Cerebellum (tissue), 4 donors: ENCODE measurements at places on chromosomes 12 and 14. TPM values are rescaled to one million over a fixed set of nuclear protein-coding genes. Genes with fewer than 3 reads are reported as not detected.
A peak's percentile ranks its signal among the peaks of the same experiment; 100 is the strongest.

GRCh38 chr12:54749191-54749818 lies 101.1 kb upstream of the DCD start:
- DNase-seq: peak; percentile 20

GRCh38 chr12:67705394-67706370 lies 57.1 kb downstream of the DYRK2 start:
- no peak for DNase-seq

- DNase-seq: no peak
Measured at GRCh38 chr14:92884410-92884809, 38.5 kb upstream of the CHGA start.

KRT2 gene
- 0.18 TPM for total RNA-seq

PHC1 gene
- total RNA-seq: 42.8 TPM

DNA sequence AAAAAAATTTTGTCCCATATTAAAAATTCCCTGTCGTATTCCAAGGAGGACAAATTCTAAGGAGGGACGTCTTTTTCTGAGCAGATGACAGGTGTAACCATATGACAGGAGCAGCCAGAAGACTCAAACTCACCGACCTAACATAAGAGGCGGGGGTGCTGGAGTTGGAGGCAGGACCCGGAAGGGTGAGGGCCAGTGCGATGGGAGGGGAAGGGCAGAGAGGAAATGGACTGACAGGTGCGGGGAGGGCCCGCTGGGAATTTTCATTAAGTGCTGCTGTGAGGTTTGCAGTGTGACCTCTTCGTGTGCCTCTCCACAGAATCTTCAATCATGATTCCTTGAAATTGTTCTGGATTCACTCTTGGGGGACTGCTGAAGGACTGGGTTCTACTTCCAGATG lies 189.4 kb downstream of the NTF3 start:
- DNase-seq: no peak

- DNase-seq: no peak
Measured at GRCh38 chr14:22769369-22769768, 2.9 kb downstream of the OXA1L start.

GRCh38 chr12:95054206-95054605 lies 19.2 kb downstream of the NR2C1 start:
- no peak for DNase-seq

GRCh38 chr14:44404036-44404435 lies 103.0 kb downstream of the FSCB start:
- DNase-seq: peak; percentile 33

SLC6A13 gene
- total RNA-seq: 45.9 TPM
